Pericardium fibroblast (primary cell): ENCODE measurements at places on chromosomes 2 and 18. TPM values are rescaled to one million over a fixed set of nuclear protein-coding genes. Genes with fewer than 3 reads are reported as not detected.

ARHGAP15 gene
- not detected in 2 replicates for total RNA-seq

G6PC2 gene
- not detected in 2 replicates for total RNA-seq

RAB17 gene
- 0.68 and 1.6 TPM in 2 replicates for total RNA-seq

ACMSD gene
- not detected in 2 replicates for total RNA-seq

OBSL1 gene
- 108 and 140 TPM in 2 replicates for total RNA-seq

UPP2 gene
- not detected in 2 replicates for total RNA-seq

APCDD1 gene
- total RNA-seq = 13.3 and 19.3 TPM in 2 replicates

SERPINB3 gene
- total RNA-seq = not detected in 2 replicates

PIEZO2 gene
- total RNA-seq = 2.6 and 7.0 TPM in 2 replicates

DBI gene
- total RNA-seq = 192 and 222 TPM in 2 replicates

SIX2 gene
- 19.5 and 35.8 TPM in 2 replicates for total RNA-seq

NAT8 gene
- total RNA-seq = not detected in 2 replicates

FEV gene
- not detected in 2 replicates for total RNA-seq
